Stimulated activated CD4-positive, alpha-beta T cell treated with anti-CD3 and anti-CD28 coated beads, Interleukin-2, amount 100 ng/mL, for 4 hours (primary cell): ENCODE measurements at places on chromosomes 4 and X.

DNA sequence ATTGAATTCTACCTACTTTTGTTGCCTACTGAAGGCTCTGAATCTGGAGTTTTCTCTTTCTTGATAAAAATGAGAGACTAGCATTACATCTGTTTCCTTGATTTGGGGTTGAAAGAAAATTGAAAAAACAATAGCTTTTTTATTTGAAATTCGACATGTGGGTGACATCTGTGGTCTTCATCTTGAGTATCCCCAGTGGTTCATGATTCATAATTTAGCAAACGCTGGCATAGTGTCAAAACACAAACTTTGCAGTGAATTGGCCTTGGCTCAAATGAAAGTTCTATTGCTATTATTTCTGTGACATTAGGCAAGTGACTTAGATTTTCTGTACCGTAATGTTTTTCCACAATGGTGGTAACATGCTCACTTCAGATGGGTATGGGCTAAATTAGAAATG, 747.6 kb downstream of the PCDH7 start:
- DNase-seq = no peak

DNA sequence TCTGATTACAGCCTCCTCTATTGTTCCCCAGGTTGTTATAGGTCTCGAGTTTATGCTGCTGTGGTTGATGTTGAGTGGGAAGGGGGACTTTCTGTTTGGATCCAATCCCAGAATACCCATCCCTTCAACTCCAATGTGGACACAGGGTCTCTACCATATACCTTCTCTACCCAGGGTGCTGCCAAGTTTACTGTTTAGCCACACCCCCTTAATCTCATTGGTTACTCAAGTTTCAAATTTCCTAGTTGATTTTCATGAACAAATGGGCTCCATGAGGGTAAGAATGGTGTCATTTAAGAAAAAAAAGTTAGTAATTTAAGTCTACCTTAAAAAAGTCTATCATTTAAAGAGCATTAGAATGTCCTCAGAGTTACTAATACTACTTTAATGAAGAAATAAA, 3.6 kb upstream of the SPP1 start:
- DNase-seq = no peak

DNA sequence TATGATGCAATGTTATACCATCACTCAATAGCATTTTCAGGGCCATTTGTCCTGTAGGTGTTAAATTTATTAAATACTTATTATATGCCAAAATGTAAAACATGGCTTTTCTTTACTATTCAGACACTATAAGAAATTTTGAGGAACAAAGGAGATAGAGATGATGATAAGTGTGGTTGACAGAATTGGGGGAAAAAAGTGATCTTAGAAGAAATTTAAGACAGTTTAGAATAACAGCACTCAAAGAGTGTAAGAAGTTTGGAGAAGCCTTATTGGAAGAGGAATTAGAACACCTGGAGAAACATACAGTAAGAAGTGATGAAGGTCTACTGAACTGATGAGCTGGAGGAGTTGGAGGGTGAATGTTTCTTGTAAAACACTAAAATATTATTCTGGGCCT, 12.8 kb upstream of the AFP start:
- DNase-seq = no peak

DNA sequence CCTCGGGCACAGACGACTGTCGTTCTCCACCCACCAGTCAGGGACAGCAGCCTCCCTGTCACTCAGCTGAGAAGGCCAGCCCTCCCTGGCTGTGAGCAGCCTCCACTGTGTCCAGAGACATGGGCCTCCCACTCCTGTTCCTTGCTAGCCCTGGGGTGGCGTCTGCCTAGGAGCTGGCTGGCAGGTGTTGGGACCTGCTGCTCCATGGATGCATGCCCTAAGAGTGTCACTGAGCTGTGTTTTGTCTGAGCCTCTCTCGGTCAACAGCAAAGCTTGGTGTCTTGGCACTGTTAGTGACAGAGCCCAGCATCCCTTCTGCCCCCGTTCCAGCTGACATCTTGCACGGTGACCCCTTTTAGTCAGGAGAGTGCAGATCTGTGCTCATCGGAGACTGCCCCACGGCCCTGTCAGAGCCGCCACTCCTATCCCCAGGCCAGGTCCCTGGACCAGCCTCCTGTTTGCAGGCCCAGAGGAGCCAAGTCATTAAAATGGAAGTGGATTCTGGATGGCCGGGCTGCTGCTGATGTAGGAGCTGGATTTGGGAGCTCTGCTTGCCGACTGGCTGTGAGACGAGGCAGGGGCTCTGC, 7.9 kb upstream of the MSANTD1 start:
- no peak for DNase-seq

GRCh38 chrX:19887911-19888879, 795 bp upstream of the SH3KBP1 start:
- peak; percentile 52 for DNase-seq
